CD4-positive, alpha-beta T cell (primary cell): ENCODE measurements at places on chromosomes 2 and 18. TPM values are rescaled to one million over a fixed set of nuclear protein-coding genes. Genes with fewer than 3 reads are reported as not detected.

DNA sequence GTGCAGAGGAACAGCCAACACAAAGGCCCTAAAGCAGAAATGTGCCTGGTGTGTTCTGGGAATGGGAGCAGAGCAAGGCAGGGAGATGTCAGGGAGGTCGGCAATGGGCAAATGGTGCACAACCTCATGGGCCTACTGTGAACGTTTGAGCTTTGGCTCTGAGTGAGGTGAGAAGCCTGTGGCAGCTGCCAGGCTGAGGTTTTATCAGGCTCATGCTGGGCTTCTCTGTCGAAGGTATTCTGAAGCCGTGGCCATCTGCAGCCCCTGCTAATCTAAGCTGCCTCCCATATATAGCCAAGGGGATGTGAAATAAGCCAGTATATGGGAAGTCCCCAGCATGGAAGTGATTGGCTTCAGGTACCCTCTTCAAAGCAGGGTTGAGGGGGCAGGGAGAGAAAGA is 193.3 kb downstream of the SLC4A3 start:
- DNase-seq, result no peak

DNA sequence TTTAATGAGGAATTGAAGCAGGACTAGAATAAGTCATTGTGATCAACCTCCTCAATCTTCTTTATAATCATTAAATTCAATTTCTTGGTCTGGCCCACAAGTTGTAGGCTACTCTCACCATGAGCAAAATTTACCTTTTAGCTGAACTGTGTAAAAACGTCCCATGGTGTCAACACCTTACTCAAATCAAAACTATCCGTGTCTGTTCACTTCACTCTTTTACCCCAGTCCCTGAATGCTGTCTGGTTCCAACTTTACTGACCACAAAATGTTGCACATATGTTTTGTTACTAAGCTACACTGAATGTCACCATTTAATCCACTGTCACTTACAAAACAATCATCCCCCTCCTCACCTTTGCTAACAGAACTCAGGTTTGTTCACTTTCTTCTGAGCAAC is 951.6 kb upstream of the SLC39A10 start:
- DNase-seq, result no peak

DNA sequence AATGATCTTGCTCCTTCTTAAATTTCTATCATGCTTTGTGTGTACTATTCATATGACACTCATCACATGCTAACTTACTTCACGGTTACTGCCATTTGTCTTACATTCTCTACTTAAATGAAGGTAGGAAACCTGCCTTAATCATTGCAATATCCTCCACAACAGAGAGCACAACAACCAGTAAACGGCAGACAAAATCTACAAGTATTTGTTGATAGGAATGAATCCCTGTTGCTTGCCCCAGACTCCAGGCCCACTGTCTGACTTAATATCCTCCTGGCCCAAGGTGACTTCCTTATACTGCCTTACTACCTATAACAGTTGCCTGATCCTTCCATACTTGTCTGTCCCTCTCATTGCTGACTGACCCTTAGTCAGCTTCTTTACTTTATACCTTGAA is 3.5 kb downstream of the PPP3R1 start:
- DNase-seq, result no peak

DNA sequence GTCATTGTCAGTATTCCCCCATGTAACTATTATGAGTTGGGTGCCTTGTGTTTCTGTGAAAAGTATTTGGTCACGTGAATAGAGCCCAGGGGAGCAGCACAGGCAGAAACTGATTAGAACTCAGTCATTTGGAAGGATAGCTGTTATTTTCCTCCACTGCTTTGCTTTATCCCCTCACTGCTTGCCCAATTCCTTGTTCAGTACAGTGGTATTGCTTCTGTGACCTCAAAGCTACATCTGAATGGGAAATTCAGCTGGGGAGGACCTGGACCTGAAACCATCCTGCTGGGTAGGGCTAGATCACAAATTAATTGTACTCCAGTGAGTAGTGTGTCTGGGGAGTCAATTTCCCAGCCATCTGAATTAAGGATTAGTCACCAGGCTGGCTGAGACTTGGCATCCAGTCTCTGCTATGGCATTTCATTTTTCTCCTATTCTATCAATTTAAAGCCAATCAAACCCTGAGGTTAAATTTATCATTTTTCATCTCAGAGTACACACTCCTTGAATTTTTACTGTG is 1231.6 kb upstream of the GYPC start:
- no peak for DNase-seq

GRCh38 chr2:43132683-43133301 is 93.6 kb downstream of the ZFP36L2 start:
- no peak for DNase-seq

HRH4 gene
- total RNA-seq, result 0.34 TPM

ANTXR1 gene
- total RNA-seq, result not detected

TMEM200C gene
- total RNA-seq, result not detected

SKOR2 gene
- not detected for total RNA-seq

MALT1 gene
- total RNA-seq, result 82.3 TPM
